Frontal cortex (tissue), 4 donors: ENCODE measurements at places on chromosomes 1 and 21.

DNA sequence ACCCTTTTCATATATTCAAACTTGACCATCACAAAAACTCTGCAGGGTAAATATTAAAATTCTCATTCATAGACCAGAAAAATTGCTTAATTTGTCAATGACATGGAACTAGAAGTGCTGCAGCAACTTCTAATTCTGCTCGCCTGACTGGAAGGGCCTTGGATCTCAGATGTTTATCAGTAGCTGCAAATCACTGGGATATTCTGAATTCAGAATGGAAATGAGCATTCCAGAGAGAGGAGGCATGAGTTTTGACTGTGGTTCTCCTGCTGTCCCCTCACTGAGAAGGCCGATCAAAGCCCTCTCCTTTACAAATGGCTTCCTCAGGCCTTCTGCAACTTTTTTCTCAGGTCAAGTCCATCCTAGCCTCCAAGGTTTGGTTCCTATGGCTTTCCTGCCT is 171.3 kb upstream of the FAM78B start:
- no peak for DNase-seq

- DNase-seq: no peak
Measured at GRCh38 chr21:34609244-34609932, 5.5 kb downstream of the RCAN1 start.

GRCh38 chr1:246516126-246516525 is 9.0 kb upstream of the SMYD3 start:
- no peak for DNase-seq

DNA sequence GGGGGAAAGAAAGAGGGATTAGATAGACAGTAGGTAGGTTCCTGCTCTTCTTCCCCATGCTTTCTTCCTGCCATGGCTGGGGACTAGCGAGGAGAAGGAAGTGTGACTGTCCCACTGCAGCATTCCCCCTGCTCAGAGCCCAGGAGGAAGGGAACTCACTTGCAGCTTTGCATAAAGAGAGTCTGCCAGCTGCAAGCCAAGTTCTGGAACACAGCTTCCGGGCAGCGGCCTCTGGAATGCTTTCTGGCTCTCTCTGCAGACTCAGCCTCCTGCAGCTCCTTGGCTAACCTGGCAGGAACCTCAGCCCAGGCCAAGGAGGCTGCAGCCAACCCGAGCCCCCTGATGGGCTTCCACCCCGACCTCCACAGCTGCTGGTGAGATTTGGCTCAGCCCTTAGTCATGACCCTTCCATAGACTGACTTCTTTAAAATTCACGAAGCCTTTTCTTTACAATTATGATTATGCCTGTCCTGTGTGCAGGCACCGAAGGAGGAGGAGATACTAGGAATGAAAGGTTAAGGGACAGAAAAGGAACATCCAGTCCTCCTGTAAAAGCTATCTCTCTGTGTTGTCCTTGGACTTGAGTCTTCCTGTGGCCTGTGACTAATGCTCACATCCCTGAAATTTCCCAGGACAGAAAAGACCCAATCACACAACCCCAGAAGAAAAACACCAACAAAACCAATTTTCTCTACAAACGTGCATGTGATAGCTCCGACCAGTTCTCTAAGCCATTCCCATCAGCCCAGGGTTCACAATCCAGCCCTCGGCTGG is 108.2 kb upstream of the OLIG2 start:
- DNase-seq: no peak

- DNase-seq: no peak
Measured at GRCh38 chr1:117405042-117405441, 37.8 kb downstream of the MAN1A2 start.

DNA sequence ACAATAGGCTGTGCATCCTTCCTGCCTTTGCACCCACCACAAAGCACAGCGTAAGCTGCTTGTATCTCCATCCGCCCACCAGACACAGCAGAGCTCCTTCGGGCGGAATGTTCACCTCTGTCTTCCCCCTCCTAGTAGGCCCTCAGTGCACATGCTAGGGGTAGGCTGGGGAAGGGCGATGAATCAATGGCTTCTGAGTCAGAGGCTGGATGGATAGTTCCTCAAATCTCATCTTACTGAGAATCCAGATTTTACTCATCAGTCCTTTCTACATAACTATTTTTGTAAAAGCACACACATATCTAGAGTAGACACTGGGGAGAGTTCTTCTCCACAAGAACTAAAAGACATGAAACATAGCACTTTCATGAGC is 73.8 kb downstream of the BCAR3 start:
- no peak for DNase-seq

DNA sequence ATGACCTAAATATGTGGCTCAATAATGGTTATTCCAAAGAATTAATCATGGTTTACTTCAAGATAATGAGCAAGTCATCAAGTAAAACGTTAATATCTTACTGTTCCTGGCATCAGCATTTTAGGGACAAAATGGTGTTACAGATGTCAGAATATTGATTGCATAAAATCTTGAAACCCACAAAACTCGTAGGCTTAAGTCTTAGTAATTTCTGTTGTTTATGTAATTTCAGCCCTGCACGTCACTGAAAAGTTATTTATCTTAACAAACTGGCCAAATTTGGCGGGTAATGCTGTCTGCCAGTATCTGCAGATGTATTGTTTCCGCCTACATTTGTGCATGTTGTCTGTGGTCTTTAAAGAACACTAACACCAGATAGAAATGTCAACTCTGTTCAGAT is 25.8 kb downstream of the CDC7 start:
- no peak for DNase-seq

- DNase-seq: no peak
Measured at GRCh38 chr1:244436336-244437085, 15.2 kb downstream of the ADSS2 start.

- peak; percentile 10 for DNase-seq
Measured at GRCh38 chr1:212062832-212063438, 27.4 kb downstream of the DTL start.

GRCh38 chr1:59500950-59501742 is 204.3 kb downstream of the FGGY start:
- no peak for DNase-seq

DNA sequence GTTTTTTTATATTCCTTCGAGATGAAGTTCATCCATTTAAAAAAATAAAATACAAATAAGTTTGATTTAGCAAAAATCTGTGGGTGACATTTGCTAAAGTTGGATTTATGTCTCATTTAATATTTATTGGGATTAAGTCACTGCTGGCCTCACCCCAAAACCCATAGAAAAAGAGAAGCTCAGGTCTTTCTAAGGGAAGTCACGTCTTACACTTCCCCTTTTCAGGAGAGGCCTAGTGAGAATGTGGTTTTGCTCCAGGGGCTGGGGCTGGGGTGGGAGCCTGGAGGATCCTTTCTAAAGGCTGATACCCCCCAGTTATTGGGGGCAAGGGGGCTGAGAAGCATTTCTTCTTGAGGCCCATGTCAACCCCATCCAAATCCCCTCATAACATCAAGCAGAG is 300.3 kb downstream of the DSCAM start:
- no peak for DNase-seq

GRCh38 chr1:195141294-195141693 is 1466.9 kb downstream of the KCNT2 start:
- no peak for DNase-seq

DNA sequence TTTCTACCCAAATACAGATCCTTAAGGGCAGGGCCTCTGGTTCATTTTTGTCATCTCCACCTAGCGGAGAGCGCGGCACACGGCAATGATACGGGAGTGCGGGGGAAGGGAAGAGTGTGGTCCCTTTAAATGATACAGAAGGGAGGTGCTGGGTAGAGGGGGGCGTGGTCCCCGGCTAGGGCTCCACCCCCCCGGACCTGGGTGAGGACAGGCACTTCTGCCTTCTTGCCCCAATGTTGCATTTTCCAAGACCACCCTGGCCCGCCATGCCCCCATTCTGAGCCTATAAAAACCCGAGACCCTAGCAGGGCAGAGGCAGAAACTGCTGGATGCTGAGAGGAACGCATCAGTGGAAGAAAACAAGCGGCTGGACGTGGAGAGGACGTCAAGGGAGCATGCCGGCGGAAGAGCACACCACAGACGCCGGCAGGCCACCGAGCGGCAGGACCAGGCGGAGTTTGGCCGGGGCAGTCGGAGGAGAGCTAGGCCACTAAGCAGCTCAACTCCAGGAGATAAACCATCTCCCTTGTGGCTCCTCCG is 30.0 kb downstream of the LRRC3 start:
- no peak for DNase-seq

GRCh38 chr1:46011121-46011695 is 121.2 kb downstream of the PIK3R3 start:
- no peak for DNase-seq

- no peak for DNase-seq
Measured at GRCh38 chr21:39048574-39048973, 134.7 kb downstream of the PSMG1 start.

- no peak for DNase-seq
Measured at GRCh38 chr1:228345201-228345930, 61.3 kb downstream of the TRIM11 start.

DNA sequence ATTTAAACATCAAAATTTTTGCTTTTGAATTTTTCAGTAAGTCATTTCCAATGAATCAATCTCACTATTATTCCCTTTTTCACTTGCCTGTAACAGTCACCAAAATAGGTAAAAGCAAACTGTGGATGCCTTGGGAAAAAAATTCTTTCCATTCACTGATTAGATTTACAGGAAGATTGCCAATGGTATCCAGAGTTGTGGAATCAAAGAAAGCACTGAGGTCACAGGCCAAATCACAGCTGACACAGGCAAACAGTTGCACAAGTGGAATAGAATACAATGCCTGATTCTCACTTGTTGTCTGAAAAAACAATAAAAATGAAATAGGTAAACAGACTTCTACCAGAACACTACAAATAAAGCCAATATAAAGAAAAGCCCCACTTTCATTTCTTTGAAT is 48.4 kb downstream of the LTN1 start:
- no peak for DNase-seq

- DNase-seq: no peak
Measured at GRCh38 chr1:17574516-17574915, 35.0 kb downstream of the ARHGEF10L start.
